ENCODE measurements at places on chromosomes 12 and 14. TPM values are rescaled to one million over a fixed set of nuclear protein-coding genes. Genes with fewer than 3 reads are reported as not detected.

DNA sequence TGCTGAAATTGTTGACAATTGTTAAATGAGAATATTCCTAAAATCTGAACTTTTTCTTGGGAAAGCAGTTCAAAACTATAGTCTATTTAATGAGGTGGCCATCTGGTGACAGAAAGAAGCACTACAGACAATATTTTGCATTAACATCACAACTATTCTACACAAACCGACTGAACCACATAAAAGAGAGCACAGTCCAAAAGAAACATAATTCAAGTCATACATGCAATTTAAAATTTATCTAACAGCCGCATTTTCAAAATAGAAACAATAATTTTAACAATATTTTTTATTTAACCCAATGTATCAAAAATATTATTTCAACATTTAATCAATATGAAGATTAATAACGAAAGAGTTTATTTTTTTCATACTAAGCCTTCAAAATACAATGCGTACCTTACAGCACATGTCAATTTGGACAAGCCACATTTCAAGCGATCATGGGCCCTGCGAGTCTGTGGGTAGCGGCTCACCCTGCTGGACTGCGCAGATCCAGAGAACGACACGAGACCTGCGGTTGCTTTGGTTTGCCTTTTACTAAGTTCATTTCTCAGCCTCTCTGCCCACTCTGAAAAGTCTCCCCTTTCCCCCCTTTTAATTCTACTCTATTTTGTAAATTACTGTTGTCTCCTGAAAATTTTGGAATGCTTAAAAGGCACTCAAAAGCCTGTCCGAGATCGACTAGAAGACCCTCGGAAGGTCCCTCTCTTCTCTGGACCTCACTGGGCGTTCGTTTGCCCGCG, 947 bp upstream of the LRRC9 start:
- peak; percentile 58 for DNase-seq
- H3K27me3 ChIP-seq: peaks cover 45% of the 10 kb centered on the region
- H3K4me3 ChIP-seq: peak overlapping the region; percentile 57
- H3K4me1 ChIP-seq: peaks cover 4% of the 10 kb centered on the region
- no peaks in the 10 kb centered on the region for H3K36me3 ChIP-seq

- peaks cover 35% of the 10 kb centered on the region for H3K4me1 ChIP-seq
- H3K27ac ChIP-seq: no peak overlapping the region
Observed at GRCh38 chr12:128807161-128807724, 16.5 kb downstream of the SLC15A4 start.

GRCh38 chr14:75910048-75910447, 71.7 kb downstream of the TGFB3 start:
- no peaks in the 10 kb centered on the region for H3K36me3 ChIP-seq
- no peak for DNase-seq
- no peaks in the 10 kb centered on the region for H3K4me1 ChIP-seq
- H3K27me3 ChIP-seq: no peaks in the 10 kb centered on the region

GRCh38 chr12:128459067-128459466, 192.1 kb downstream of the TMEM132C start:
- H3K27ac ChIP-seq: no peak overlapping the region
- H3K27me3 ChIP-seq: no peaks in the 10 kb centered on the region
- no peaks in the 10 kb centered on the region for H3K36me3 ChIP-seq
- no peak for DNase-seq
- no peaks in the 10 kb centered on the region for H3K4me1 ChIP-seq

GRCh38 chr14:52950898-52951680, at the start of gene FERMT2:
FERMT2 (minus strand) TSS chr14:52951050; CDS start chr14:52950568, 482 bp downstream.
- H3K27me3 ChIP-seq: peaks cover 63% of the 10 kb centered on the region
- no peaks in the 10 kb centered on the region for H3K36me3 ChIP-seq
- H3K4me3 ChIP-seq: peak within 1 kb of the TSS; percentile 90
- H3K27ac ChIP-seq: peak within 1 kb of the TSS; percentile 66
- peak; percentile 74 for DNase-seq
- H3K4me1 ChIP-seq: peaks cover 19% of the 10 kb centered on the region

DNA sequence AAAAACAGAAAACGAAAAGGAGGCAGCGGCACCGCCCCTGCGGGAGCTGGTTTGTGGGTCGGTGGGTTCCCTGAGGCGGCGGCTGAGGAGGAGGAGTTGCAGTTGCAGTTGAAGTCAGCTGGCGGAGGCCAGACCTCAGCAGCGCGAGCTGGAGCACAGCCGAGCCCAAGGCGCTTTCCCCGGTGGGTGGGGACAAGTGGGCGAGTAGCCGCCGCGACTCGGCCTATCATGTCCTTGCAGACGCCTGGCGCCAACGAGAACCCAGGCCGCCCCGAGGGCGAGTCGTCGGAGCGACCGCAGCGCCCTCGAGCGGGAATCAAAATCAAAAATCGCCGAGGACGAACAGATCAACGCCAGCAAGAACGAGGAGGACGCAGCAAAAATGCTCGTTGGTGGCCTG, 12.7 kb upstream of the CLEC1A start:
- no peaks in the 10 kb centered on the region for H3K36me3 ChIP-seq
- peaks cover 15% of the 10 kb centered on the region for H3K27me3 ChIP-seq
- no peak for DNase-seq
- no peak overlapping the region for H3K27ac ChIP-seq
- no peaks in the 10 kb centered on the region for H3K4me1 ChIP-seq
- H3K4me3 ChIP-seq: no peak overlapping the region

GRCh38 chr12:88509347-88509746, 70.9 kb downstream of the KITLG start:
- no peaks in the 10 kb centered on the region for H3K27me3 ChIP-seq
- no peaks in the 10 kb centered on the region for H3K4me1 ChIP-seq
- H3K36me3 ChIP-seq: no peaks in the 10 kb centered on the region
- H3K27ac ChIP-seq: no peak overlapping the region

- H3K27me3 ChIP-seq: no peaks in the 10 kb centered on the region
- no peaks in the 10 kb centered on the region for H3K36me3 ChIP-seq
- no peak overlapping the region for H3K27ac ChIP-seq
- no peaks in the 10 kb centered on the region for H3K4me1 ChIP-seq
- no peak overlapping the region for H3K4me3 ChIP-seq
Observed at GRCh38 chr12:84689638-84690037, 223.0 kb downstream of the SLC6A15 start.

- no peaks in the 10 kb centered on the region for H3K4me1 ChIP-seq
- no peak for DNase-seq
- H3K27ac ChIP-seq: no peak overlapping the region
- H3K27me3 ChIP-seq: no peaks in the 10 kb centered on the region
- H3K4me3 ChIP-seq: no peak overlapping the region
- no peaks in the 10 kb centered on the region for H3K36me3 ChIP-seq
Observed at GRCh38 chr12:80632835-80633234, 74.6 kb upstream of the MYF6 start.

DNA sequence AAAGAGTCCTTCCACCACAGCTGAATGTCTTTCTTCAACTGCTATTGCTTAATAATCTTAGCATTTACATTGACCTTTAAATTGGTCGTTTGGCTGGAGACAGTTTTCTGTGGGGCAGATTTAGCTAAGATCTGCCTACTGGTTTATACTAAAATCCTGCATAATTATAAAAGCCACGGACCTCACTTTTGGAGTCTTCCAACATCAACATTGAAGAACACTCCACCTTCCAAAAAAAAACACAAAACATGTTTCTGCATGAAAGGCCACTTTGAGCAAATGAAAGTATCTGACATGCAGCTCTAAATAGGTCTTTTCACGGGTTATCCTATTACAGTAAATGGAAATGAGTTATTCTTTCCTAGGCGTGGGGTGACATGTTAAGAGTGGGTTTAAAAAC, 57.0 kb upstream of the KRR1 start:
- no peak overlapping the region for H3K27ac ChIP-seq
- no peak overlapping the region for H3K4me3 ChIP-seq
- H3K4me1 ChIP-seq: no peaks in the 10 kb centered on the region
- no peaks in the 10 kb centered on the region for H3K36me3 ChIP-seq
- no peak for DNase-seq

DNA sequence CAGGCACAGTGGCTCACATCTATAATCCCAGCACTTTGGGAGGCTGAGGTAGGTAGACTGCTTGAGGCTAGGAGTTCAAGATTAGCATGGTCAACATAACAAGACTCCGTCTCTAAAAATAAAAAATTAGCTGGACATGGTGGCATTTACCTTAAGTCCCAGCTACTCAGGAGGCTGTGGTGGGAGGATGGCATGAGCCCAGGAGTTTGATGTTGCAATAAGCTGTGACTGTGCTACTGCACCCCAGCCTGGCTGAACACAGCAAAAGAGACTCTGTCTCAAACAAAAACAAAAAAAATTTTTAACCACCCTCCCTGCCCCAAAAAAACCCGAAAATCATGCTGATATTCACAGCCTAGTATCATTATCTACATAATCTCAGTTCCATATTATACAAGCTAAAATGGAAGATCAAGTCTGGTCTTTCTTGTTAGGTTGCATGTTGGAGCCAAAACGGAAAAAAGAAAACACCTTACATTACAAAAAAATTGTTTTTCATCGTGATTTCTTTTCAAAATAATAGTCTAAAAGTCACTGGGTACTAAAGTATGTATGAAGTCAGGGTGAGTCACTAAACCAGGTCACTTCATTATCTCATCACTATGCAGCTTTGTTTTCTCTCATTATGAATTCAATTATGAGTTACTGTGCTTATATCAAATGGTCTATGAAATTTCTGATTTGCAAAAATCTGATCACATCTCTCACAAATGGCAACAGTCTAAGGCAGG, 13.8 kb downstream of the GXYLT1 start:
- peaks cover 13% of the 10 kb centered on the region for H3K4me1 ChIP-seq
- H3K27ac ChIP-seq: no peak overlapping the region
- no peaks in the 10 kb centered on the region for H3K27me3 ChIP-seq
- no peak for DNase-seq
- no peak overlapping the region for H3K4me3 ChIP-seq

GRCh38 chr14:38737686-38738407, 365.2 kb downstream of the SEC23A start:
- H3K27ac ChIP-seq: no peak overlapping the region
- no peaks in the 10 kb centered on the region for H3K36me3 ChIP-seq
- DNase-seq: no peak
- no peaks in the 10 kb centered on the region for H3K27me3 ChIP-seq
- no peaks in the 10 kb centered on the region for H3K4me1 ChIP-seq

DNA sequence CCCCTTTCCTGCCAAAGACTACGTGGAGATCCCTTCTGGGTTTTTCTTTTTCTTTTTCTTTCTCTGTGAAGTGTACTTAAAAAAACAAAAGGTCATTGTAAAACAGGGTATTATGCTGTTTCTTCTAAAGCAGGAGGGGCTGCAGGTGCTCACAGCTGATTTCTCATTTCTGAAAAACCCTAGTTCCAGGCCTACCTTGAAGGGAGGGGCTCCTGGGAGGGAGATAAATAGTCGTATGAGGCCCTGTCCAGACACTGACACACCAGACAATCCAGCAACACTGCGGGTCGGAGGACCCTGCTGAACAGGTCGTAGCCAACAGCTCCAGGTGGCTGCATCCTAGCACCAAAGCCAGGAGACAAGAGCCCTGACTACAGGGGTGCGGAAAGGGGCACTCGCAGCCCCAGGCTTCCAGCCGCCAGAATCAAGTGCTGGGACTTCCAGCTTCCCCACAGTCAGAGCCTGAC, 41.1 kb downstream of the PSMA6 start:
- peaks cover 33% of the 10 kb centered on the region for H3K4me1 ChIP-seq
- H3K36me3 ChIP-seq: no peaks in the 10 kb centered on the region
- no peaks in the 10 kb centered on the region for H3K27me3 ChIP-seq
- H3K27ac ChIP-seq: peak overlapping the region; percentile 91
- DNase-seq: peak; percentile 65

DNA sequence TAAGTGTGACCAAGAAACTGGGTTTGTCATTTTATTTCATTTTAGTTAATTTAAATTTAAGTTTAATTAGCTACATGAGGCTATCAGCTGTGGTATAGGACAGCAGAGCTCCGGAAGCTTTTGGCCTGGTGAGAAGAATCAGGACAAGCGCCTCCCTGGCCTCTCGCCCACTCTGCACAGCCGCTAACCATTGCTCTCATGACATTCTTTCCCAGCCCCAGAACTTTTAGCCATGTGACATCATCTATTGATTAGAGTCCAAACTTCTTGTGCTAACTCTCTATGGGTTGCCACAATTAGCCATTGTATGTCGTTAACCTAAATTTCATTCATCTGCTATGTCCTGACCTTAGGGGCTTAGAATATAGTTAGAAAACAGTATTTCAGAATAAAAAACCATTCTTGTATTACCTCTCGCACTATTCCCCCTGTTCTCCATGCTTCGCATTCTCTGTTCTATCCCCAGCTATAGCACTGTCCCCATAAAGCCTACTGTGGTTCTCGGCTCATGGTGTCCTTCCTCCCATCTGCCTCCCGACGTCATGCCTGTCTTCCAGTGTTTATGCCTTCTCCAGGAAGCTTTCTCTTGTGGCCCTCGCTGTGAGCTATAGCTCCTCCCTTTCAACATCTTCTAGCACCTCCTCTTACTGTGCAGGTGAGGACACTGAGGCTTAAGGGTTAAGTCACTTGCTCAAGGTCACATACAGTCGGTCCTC, 23.5 kb downstream of the SSH1 start:
- DNase-seq: no peak
- H3K27me3 ChIP-seq: no peaks in the 10 kb centered on the region
- peaks cover 54% of the 10 kb centered on the region for H3K4me1 ChIP-seq
- peaks cover 57% of the 10 kb centered on the region for H3K36me3 ChIP-seq

DNA sequence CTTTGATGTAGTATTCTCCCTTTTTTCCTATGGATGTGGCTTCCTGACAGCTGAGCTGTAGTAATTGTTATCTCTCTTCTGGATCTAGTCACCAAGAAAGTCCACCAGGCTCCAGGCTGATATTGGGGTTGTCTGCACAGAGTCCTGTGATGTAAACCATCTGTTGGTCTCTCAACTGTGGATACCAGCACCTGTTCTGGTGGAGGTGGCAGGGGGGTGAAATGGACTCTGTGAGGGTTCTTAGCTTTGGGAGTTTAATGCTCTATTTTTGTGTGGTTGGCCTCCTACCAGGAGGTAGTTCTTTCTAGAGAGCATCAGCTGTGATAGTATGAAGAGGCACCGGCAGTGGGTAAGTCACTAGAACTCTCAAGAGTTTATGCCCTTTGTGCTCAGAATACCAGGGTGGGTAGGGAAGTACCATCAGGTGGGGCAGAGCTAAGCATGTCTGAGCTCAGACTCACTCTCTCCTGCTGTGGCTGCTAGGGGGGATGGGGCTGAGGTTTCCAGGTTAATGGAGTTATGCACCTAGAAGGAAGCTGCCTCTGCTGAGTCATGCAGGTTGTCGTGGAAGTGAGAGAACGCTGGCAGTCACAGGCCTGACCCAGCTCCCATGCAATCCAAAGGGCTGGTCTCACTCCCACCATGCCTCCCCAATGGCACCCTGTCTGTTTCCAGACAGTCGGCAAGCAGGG, 3.0 kb upstream of the TAS2R14 start:
- H3K4me3 ChIP-seq: no peak overlapping the region
- H3K27ac ChIP-seq: no peak overlapping the region
- no peak for DNase-seq
- H3K4me1 ChIP-seq: peaks cover 10% of the 10 kb centered on the region
- H3K36me3 ChIP-seq: peaks cover 7% of the 10 kb centered on the region

Gene HVCN1
- 17.9 TPM for total RNA-seq

Gene KLRD1
- 1.2 TPM for total RNA-seq

Gene TEX22
- total RNA-seq: 6.4 TPM

Gene IGF1
- total RNA-seq: 1.1 TPM

Gene TMEM117
- 0.82 TPM for total RNA-seq

Gene HSPB8
- total RNA-seq: not detected

Gene ESYT1
- 155 TPM for total RNA-seq

Gene BICDL1
- total RNA-seq: 148 TPM
